Endodermal cell (in vitro differentiated cells): ENCODE measurements at places on chromosomes 4 and X. TPM values are rescaled to one million over a fixed set of nuclear protein-coding genes. Genes with fewer than 3 reads are reported as not detected.
A peak's percentile ranks its signal among the peaks of the same experiment; 100 is the strongest.

- no peak for DNase-seq
Measured at GRCh38 chr4:21915761-21916160, 32.8 kb downstream of the KCNIP4 start.

DNA sequence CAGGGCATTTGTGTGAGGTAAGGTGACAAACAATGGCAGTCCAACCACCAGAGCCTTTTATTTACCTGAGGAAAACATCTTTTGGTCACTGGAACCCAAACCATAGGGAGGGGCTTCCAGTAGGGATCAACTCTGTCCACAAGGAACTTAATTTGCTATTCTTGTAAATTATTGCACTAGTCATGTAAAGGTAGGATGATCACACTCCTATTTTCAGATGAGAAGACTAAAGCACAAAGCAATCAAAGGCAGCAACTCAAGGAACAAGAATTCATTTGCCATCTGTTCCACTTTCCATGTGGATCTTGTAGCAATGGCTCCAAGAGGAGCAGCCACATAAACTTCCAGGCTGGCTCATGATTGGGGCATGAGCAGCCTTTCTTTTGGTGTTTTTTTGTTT lies 35.3 kb downstream of the CD99L2 start:
- no peak for DNase-seq

- peak; percentile 33 for DNase-seq
Measured at GRCh38 chrX:1598021-1598875, 6.8 kb downstream of the AKAP17A start.

GRCh38 chr4:74413265-74413664 lies 31.7 kb upstream of the AREG start:
- no peak for DNase-seq

GRCh38 chr4:37662861-37663390 lies 23.2 kb downstream of the RELL1 start:
- peak; percentile 60 for DNase-seq

- DNase-seq = no peak
Measured at GRCh38 chr4:79613269-79613935, 205.4 kb upstream of the GK2 start.

- no peak for DNase-seq
Measured at GRCh38 chr4:6188687-6189305, 11.6 kb downstream of the JAKMIP1 start.

DNA sequence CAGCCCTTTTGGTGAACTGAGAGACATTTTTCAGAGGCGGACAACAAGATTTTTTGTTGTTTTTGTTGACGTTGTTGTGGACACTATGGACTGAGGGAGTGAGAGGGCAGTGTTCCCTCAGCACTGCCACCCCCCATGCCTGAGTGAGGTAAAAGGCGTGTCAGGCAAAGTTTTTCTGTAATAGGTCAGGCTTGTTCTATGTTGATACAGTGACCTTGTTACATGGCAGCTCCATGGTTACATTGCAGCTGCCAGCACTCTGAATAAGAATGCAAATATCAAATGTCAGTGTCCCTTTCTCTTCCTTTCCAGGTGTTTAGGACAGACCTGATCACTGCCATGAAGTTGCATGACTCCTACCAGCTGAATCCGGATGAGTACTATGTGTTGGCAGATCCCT lies 36.6 kb downstream of the JADE1 start:
- DNase-seq = peak; percentile 16

DNA sequence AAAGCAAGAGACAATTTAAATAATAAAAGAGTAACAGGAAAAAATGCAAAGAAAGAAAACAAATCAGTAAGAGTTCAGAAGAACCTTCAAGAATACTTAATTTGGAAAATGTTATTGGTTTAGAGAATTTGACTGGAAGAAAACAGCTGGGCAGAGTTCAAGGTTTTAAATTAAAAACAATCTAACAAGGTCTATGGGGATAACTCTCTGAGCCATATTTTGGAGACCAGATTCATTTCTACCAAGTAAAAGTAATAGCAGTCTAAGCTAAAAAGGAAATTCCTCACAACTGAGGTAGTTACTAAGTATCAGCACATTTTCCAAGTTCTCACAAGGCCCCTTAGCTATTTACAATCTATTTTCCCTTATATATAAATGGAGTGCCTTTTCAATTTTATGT lies 82.4 kb upstream of the TFDP3 start:
- DNase-seq = no peak

GRCh38 chr4:99389606-99390005 lies 37.1 kb upstream of the ADH1C start:
- DNase-seq = no peak

- peak; percentile 83 for DNase-seq
Measured at GRCh38 chrX:72045552-72046277, 86.0 kb downstream of the RTL5 start.

- DNase-seq = no peak
Measured at GRCh38 chr4:19879330-19879729, 372.4 kb upstream of the SLIT2 start.

DNA sequence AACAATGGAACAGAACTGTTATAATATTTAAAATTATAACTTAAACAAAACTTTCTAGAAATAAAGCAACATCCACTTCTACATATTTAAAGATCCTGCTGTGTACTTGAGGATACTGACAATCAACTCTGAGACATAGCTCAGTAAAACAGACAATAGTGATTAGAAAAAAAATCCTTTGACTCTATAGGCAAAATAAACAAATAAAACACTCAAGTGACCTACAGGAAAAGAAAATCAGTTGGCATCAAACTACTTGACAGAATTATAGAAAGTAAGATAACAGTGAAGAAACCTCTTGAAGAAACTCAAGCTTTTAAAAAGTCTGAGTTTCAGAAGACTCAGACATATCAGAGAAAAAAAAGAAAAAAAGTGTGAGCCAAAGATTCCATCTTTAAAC lies 55.9 kb upstream of the THOC2 start:
- DNase-seq = no peak

DNA sequence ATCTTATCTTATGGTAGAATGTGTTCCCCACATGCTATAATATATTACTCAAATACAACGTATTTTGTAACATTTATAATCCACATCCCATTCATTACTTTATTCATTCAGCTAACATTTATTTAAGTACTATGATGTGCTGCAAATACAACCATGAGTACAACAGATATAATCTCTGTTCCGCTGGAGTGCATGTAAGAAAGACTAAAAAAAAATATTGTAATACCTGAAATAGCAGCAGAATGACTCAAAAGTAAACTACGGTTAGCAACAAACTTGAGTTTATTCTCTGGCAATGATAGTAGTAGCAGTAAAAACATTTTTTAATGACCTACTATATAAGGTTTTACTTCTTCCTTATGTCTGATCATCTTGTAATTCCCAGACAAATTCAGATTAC lies 1776.3 kb downstream of the STIM2 start:
- no peak for DNase-seq

DNA sequence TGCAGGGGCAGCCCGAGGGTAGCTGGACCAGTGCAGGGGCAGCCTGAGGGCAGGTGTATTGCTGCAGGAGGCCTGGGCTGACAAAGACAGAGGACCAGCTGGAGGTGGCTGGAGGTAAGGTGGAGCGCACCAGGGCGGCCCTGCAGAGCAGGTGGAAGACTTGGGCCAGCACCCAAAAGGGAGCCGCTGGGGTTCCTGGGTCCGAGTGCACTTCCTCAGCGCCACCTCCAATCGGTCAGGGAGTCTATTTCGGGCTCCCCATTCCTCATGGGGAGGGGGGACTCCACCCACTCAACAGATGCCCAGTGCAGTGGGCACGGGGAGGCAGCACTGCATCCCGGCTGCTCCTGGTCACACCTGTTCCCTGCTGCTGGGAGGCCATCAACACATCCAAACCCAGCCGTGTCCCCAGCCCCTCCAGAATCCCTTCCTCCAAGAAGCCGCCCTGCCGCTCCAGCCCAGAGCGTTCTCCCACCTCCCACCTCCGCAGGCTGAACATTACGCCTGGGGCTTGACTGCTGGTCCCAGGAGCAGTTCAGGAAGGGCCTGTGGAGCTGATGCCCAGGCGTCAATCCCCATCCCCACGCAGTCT lies 1.5 kb downstream of the LRPAP1 start:
- peak; percentile 57 for DNase-seq

GRCh38 chr4:36177946-36178345 lies 66.4 kb downstream of the ARAP2 start:
- no peak for DNase-seq

GRCh38 chr4:8909548-8909947 lies 37.9 kb upstream of the HMX1 start:
- DNase-seq = no peak

DNA sequence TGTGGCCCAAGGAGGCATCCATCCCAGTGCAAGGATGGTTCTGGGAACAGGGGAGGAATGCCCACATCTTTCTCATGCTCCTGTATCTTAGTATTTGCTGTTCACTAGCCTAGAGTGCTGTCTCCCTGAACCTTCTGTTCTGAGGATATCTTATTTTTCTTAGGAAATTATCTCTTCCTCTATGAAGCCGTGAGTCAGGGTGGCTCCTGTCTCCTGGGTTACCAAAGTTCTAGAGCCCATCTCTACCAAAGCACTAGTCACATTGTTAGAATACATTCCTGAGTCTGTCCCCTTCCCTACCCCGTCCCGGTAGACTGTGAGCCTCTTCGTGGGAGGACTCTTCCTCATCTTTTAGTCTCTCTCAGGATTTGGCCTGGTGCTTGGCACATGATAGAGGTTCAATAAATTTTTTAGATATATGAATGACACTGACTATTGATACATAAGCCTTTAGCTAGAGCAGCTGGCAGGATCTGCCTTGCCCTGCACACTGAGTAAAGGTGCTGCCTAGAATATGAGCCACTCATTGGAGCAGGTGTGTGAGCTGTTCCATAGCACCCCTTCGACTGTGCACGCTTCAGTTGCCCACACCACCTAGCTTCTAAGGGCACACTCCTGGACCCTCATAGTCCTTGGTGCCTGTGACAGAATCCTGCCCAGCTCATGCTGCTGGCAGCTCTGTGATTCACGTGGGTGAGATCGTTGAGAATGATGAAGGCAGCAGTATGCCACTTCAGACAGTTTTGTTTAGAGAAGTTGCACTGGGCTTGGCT lies 13.3 kb downstream of the CXCR3 start:
- no peak for DNase-seq

- no peak for DNase-seq
Measured at GRCh38 chr4:106986486-106986885, 49.6 kb downstream of the DKK2 start.

GRCh38 chrX:67543818-67544217 lies at the start of gene AR:
Gene AR, plus strand, starts transcription at chrX:67544021. Its CDS starts 1,126 bp downstream, at chrX:67545147.
- peak; percentile 86 for DNase-seq

GRCh38 chr4:182206266-182206665 lies 36.9 kb upstream of the TENM3 start:
- no peak for DNase-seq

DNA sequence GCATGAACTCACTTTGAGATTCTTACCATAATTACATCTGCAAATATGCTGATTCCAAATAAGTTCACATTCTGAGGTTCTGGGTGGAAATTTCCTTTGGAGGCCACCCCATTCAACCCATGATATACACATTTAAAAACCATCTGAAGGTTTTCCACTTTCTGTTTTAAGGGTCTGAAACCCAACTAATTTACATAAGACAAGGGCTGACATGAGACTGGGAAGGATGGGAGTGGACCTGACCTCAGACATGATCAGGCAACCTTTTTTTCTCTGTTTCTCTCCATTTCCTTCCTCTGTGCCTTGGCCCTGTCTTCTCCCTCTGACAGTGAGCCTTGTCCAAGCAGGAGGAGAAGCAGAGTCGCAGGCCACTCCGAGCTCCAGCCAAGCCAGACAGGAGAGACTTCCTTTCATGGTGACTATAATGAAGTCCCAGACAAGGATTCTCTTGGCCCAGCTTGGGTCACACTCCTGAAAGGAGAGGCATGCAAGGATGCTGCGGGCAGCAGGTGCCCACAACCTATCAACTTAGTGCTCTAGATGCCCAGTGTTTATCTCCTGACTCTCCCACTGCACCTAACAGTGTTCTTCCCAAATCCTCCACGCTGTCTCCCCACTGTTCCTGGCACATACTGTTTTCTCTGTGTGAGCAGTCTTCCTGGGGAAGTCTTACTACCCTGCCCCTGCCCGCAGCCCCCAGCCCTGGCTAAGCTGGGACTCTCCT lies 39.9 kb downstream of the MSX1 start:
- DNase-seq = peak; percentile 7

GRCh38 chr4:1864076-1865008 lies 6.9 kb upstream of the NSD2 start:
- DNase-seq = no peak

GRCh38 chr4:38815885-38816782 lies 11.5 kb upstream of the TLR1 start:
- no peak for DNase-seq

DNA sequence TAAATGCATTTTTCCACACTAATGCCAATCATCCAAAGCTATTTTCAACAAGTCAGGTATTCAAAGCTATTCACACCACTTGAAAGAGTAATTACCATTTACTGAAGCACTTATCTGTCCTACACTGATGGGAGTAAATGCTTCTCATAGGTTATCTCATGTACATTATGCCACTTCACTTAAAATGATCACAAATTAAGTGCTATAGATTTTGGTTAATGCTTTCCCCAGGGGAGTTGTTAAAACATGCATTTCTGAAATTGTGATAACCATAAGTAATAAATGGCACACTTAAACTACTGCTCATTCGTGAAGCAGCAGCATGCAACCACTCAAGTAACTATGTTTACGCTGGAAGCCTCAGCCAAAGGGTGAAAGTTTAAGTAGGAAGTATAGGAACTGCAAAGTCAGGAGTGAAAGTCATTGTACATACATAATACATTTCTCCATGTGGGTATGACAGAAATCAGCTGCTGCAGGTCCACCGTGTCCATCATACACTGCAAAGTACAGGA lies 6.6 kb downstream of the PPM1K start:
- DNase-seq = no peak

DNA sequence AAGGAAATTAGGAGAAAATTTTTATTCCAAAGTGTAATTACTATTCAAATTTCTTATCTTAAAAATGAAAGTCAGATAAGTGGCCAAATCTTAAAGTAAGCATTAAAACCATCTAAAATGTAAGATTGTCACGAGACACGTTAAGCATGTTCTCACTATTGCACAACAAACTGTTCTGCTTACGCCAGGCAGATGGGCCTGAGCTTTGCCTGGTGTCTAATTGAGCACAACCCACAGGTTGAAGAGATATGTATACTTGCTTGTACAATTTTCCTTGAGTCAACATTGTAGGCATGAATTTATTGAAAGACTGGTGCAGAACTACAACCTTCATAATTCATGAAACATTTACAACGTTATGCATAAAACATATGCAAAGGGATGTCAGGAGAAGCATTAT lies 3.9 kb downstream of the RNF128 start:
- DNase-seq = no peak

GRCh38 chrX:115065304-115065703 lies 47.9 kb upstream of the IL13RA2 start:
- DNase-seq = no peak

IL9R gene
- 0.31 TPM in 1 of 2 replicates, not detected in the other for total RNA-seq

OGT gene
- 126 and 153 TPM in 2 replicates for total RNA-seq

AKAP4 gene
- total RNA-seq = 0.25 TPM in 1 of 2 replicates, not detected in the other

MAGEC1 gene
- total RNA-seq = not detected in 3 replicates

AFM gene
- not detected in 3 replicates for total RNA-seq

CITED1 gene
- total RNA-seq = 0.93 TPM in 1 of 3 replicates, not detected in the others

VEGFC gene
- 0.60 to 0.97 TPM (median 0.96 TPM) in 3 replicates for total RNA-seq

TMEM35A gene
- 0.67 to 0.80 TPM (median 0.73 TPM) in 3 replicates for total RNA-seq

NIPAL1 gene
- 5.5 and 8.4 TPM in 2 replicates for total RNA-seq

EXOC1L gene
- total RNA-seq = not detected in 3 replicates
